ENCODE measurements at places on chromosomes 3 and 15.

GRCh38 chr3:157154563-157155330 lies 5.2 kb downstream of the CCNL1 start:
- DNase-seq: no peak

GRCh38 chr3:32120471-32120870 lies 14.1 kb downstream of the GPD1L start:
- DNase-seq: no peak

GRCh38 chr3:112412494-112412893 lies 79.5 kb downstream of the CD200 start:
- DNase-seq: no peak

DNA sequence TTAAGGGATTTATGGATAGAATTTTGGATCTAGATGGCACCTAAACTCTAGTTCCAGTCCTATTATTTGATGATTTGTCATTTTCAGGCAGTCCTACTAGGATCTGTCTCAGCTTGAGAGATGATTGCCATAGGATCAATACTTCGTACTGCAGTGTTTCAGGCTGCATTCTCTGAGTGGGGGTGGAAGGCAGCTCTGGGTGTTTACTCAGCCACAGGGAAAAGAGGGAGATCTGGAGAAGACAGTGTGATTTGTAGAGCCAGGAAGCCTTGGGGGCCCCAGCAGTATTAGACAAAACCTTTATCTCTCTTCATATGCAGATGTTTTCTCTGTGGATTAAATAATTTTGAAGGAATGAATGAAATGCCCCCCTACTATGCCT lies 188.4 kb upstream of the SYNPR start:
- DNase-seq: no peak

DNA sequence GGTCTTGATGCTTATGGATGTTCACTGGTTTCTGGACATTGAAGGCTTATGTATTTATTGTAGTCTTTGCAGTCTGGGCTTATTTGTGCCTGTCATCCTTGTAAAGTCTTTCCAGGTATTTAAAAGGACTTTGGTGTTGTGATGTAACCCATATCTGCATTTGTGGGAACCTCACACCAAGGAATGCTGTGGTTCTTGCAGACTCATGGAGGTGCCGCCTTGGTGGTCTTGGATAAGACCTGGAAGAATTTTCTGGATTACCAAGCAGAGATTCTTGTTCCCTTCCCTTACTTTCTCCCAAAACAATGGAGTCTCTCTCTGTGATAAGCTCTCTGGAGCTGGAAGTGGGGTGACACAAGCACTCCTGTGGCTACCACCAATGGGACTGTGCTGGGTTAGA lies 363.5 kb upstream of the NECTIN3 start:
- no peak for DNase-seq

GRCh38 chr3:182910936-182911781 lies 69.2 kb downstream of the DCUN1D1 start:
- DNase-seq: no peak

- DNase-seq: no peak
Observed at GRCh38 chr15:56042031-56042430, 48.6 kb upstream of the NEDD4 start.

DNA sequence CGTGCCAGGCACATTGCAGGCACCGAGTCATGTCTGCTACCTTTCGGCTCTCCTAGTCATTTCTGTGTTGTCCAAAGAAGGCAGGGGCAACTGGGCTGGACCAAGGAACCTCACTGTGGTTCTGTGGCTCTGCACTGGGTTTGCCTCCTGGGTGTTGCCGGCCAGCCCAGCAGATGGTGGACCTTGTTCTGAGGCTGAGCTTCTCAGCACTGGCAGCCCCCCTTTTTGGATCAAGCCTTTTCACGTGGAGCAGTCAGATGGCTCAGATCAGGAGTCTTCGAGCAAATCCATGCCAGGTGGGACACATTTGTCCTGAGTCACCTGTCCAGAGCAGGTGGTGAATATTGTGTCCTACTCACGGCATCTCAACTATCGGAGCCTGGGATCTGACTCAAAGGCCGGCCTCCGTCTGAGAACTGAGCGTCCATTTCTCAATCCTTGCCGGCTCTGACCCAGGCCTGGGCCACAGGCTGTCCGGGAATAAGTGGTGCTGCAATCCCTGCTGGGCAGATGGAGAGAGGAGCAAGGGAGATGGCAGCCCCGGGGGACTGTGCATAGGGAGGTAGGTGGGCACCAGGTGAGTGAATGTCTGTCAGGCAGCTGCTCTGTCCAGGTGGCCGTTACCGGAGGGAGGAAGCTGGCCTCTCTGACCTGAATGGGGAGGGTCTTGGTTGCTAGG lies at the start of gene IL16:
Gene IL16, plus strand, starts transcription at position 304 of the 679 bp plus-strand sequence. CDS start 28,521 bp downstream, outside the sequence.
- DNase-seq: no peak

GRCh38 chr15:95499397-95499796 lies 831.1 kb upstream of the NR2F2 start:
- no peak for DNase-seq
